ENCODE measurements at places on chromosomes 12 and 14.

- peak; percentile 34 for DNase-seq
These were observed 3.9 kb upstream of the POC1B start for GRCh38 chr12:89529738-89530137.

DNA sequence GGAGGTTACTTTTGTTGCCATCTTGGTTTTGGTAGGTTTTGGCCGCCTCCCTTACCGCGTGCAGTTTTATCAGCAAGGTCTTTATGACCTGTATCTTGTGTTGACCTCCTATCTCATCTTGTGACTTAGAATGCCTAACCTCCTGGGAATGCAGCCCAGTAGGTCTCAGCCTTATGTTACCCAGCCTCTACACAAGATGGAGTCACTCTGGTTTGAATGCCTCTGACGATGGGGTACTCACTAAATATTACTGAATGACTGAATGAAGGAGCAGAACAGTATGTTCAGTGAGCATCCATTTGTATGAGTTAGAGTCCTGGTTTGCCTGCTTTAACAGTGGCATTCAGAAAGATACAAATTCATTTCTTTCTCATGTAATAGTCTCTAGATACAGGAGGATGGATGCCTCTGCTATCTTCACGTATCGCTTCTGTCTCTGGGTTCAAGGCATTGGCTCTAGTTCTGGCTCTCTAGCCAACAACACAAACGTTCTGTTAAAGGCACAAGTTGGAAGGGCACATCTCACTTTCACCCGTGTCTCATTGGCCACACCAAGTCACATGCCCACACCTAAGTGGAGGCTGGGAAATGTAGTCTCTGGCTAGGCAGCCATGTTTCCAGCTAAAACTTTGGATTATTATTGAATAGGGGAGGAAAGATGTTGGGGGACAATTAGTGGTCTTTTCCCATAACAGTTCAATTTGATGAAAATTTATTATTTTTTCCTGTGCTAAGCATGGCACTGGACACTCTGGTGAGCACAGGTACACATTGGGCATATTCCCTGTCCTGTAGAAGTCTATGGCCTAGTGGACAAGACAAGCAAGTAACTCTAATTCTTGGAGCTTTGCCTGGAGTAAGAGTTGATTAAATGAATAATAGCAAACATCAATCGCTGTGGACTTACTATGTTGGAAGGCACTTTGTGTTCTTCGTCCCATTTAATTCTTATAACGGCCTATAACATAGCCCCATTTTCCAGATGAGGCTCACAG, 75.2 kb upstream of the RPH3A start:
- DNase-seq, result peak; percentile 5

- no peak for DNase-seq
These were observed 78.7 kb downstream of the NEDD1 start for GRCh38 chr12:96985515-96986362.

- no peak for DNase-seq
These were observed 521 bp upstream of the PCED1B start for GRCh38 chr12:47078733-47079467.

- DNase-seq, result peak; percentile 72
These were observed at the start of gene MRPS35 for GRCh38 chr12:27710592-27711316. Gene MRPS35 (plus strand): TSS chr12:27710832. CDS start chr12:27710844, 12 bp downstream.

- no peak for DNase-seq
These were observed 485.8 kb downstream of the VRK1 start for GRCh38 chr14:97283005-97283403.

GRCh38 chr12:122393817-122394216, 28.7 kb downstream of the CLIP1 start:
- DNase-seq, result no peak

DNA sequence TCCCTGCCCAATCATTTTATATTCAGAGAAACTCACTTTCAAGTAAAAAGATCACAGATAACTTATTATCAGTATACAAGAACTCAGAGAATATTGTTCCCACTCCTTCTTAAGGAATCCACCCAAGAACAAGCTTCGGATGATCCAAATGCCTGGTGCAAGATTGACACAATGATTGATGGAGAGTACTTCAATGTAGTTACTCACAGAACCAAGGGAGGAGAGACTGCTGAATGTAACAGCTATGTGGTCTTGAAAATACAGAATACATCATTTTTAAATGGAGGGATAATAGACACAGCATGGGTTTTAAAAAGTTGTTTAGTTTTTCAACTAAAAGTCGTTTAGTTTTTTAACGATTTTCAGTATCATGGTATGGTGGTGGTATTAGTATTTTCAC, 38.4 kb upstream of the SELPLG start:
- DNase-seq, result no peak

GRCh38 chr12:116604951-116605641, 45.9 kb downstream of the MAP1LC3B2 start:
- peak; percentile 85 for DNase-seq

DNA sequence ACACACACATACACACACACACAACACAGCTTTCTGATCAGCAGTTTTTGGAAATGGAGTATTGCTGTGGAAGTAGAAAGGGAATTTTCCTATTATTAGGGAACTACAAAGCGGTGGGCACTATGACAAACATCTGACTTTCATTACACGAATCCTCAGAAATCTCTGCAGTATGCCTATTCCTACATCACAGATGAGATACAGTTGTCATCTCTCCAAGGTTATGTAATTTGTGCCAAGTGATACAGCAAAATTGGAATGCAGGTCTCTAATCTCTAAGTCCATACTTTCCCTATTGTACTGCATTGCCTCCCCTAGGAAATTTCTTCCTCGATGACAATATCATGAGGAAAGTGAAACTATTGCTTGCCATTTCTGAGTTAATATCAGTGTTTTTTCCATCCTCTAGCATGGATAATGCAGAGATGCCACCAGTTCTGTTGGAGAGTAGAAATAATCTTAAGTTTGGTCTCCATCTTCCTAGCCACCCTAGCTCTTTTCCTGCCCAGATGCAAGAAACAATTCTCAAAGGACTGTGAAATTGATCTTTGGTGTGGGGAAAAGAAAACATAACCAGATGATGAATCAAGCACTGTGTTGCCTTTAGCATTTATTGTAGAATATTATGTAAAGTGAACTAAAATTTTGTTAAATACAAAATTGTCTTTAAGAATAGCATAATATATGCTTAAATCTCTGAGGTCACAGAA, 94.7 kb downstream of the ERGIC2 start:
- no peak for DNase-seq

GRCh38 chr14:89672636-89673511, 255.8 kb upstream of the FOXN3 start:
- no peak for DNase-seq

- peak; percentile 97 for DNase-seq
These were observed 4.1 kb downstream of the TSHR start for GRCh38 chr14:80959496-80959895.

DNA sequence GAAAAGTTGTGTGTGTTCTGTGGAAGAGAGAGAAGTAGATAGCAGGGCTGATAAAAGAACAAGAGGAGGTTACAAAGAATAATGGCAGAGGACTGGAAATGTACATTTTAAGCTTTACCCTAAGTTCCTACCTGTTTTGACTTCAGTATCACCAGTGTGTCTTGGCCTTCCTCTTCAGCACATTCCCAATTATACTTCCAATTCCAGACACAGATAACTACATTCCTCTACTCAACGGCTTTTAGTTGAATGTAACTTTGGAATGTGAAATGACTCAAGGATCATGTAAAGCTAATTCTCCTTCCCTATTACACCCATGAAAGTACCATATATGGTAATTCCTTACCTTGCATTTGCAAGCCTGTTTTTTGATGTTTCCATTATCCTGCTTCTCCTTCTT, 5.0 kb downstream of the MGST1 start:
- no peak for DNase-seq

DNA sequence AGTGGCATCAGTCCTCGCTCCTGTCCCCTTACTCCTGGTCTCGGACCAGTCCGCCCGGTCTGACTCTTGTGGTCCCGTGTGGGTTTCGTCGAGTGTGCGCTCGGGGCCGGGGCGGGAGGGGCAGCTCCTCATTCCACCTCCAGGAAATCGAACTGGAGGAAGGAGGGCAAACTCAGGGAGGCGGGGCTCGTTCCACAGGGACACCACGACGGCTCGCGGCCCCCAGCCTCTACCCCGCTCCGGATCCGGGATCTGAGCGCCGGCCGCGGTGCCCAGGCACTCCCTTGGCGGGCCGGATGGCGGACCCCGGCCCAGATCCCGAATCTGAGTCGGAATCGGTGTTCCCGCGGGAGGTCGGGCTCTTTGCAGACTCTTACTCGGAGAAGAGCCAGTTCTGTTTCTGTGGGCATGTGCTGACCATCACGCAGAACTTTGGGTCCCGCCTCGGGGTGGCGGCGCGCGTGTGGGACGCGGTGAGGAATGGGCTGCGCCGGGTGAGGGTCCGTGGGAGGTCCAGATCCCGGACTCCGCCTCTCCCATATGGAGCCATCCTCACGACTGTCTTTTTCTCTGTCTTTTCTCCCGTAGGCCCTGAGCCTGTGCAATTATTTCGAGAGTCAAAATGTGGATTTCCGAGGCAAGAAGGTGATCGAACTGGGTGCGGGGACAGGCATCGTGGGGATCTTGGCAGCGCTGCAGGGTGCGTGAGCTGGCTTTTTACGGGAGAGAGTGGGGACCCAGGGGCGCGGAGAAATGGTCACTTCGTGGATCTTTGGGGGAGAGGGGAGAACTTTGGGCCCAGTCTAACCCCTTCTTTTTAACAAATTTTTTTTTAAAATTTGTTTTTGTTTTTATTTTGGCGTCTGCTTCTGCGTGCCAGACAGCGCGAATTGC, at the start of gene EEF1AKMT3:
Gene EEF1AKMT3 (plus strand): TSS at position 186 of the 894 bp plus-strand sequence. CDS start 111 bp downstream, at position 297.
- peak; percentile 52 for DNase-seq

DNA sequence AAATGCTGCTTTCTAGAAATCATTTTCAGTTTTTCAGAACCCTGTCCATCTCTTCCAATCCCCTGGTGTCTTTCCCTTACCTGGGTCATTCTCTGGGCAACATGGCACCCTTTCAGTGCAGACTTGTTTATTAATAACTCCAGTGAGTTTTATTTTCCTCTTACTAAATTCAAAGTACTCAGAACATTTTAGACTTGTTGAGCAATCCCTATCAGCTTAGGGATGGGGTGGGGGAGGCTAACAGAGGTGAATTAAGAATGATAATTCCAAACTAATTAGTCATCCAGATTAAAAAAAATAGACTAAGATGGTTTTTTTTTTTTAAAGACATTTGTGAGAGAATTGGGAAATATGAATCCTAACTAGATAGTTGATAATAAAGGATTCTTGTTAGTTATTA, 10.7 kb downstream of the GPRC5A start:
- DNase-seq, result no peak

DNA sequence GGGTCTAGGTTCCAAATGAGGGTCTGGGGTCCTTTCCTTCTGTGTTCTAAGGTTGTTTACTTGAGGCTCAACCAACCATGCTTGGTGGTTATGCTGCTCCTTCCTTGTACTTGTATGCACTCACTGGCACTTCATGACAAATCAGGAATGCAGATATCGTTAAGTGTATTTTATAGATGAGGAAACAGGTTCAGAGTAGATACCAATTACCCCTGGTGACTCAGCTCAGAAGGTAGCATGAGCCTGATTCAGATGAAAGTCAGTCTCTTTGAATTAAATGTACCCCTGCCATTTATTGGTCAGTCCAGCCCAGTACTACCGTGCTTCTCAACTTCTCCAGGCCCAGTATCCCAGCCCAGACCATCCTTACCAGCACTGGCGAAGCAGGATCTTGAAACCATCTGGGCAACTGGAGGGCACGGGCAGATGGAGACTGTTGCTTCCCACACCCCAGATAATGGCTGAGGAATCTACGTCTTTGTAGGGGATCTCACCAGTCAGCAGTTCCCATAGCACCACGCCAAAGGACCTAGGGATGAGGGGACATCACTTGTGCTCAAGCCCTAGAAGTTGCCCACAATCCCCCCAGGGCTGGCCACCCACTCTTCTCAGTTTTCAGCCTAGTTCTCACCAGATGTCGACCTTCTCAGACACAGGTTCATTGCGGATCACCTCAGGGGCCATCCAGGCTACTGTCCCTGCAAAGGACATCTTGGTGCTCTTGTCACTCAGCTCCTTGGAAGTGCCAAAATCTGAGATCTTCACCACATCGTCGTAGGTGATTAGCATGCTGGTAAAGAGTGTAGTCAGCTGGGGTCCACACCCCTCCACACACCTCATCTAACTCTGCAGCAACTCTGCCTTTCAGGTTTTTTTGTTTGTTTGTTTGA, 14.3 kb downstream of the MAP3K12 start:
- DNase-seq, result no peak

All from NCI-H446 treated with DMSO at 0.1 percent for 48 hours (cell line).